HFFc6 (cell line): ENCODE measurements at places on chromosomes 5 and 9.

DNA sequence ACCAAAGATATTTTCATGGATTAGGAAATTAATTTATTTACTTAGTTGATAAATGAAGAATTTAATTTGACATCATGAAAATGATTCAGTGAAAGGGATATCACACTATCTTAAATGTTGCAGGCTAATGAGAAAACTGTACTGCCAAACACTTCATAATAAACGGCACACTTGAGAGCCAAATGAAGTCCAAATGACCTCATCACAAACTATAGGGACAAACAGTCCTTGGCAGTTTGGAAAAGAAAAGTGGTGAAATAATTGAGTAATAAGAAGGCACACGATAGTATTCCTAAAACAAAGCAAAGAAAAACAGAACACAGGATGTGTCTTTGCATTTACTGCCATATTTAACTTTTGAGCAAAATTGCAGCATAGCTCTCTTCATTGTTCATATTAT, 116.9 kb upstream of the TLR4 start:
- DNase-seq, result no peak

GRCh38 chr5:120527251-120527650, 63.2 kb downstream of the PRR16 start:
- no peak for DNase-seq

- no peak for DNase-seq
Observed at GRCh38 chr5:176533894-176534611, 3.1 kb downstream of the RNF44 start.

DNA sequence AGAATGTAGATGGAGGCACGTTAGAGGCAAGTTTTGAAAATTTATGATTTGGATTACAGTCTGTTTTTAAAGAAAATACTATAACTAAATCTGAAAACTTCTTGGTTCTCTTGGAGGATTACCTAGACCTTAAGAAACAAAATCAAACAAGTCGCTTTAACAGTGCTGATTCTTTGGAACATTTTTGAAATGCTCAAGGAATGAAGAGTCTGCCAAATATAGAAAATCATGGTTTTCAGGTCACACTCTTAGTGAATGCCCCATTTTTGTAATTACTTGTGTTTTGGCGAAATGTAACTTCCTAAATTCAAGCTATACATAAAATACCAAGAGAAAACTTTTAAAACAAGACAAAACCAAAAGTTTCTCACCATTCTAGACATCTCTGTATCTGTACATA, 93.2 kb downstream of the EQTN start:
- DNase-seq, result no peak

DNA sequence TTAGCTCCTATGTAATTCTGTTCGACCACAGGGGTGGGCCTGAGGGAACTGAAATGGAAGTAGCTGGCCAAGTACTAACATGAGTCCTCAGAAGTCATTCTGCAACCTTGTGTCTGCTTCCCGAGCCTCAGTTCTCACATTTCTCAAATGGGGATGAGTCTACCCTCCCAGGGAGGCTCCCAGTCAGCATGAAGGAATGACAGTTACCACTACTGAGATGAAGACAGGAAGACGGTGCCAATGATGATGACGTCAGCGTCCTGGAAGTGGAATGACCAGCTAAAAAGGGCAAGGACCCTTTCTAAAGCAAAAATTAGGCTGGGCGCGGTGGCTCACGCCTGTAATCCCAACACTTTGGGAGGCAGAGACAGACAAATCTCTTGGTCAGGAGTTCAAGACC, 6.8 kb downstream of the PIP5KL1 start:
- DNase-seq, result peak; percentile 96

DNA sequence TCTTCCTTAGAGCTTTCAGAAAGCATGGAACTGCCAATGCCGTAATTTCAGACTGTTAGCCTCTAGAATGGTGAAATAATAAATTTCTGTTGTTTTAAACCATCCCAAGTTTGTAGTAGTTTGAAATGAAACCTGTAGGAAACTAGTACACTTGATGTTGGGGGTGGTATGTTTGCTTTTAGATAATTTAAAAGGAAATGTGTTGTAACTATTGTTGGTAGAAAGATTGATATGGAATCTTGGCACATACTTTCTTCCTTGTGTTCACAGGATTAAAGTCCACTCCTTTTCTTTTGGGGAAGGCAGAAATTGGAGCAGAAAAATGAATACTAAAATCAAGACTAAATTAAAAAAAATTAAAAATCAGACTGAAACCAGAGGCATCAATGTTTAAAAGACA, 66.0 kb upstream of the ARRDC3 start:
- no peak for DNase-seq
